ENCODE measurements at places on chromosomes 7 and 10.

GRCh38 chr7:95102662-95103061 lies 195.3 kb downstream of the PPP1R9A start:
- no peak for DNase-seq

GRCh38 chr10:27899058-27899457 lies 99.8 kb downstream of the ODAD2 start:
- no peak for DNase-seq

DNA sequence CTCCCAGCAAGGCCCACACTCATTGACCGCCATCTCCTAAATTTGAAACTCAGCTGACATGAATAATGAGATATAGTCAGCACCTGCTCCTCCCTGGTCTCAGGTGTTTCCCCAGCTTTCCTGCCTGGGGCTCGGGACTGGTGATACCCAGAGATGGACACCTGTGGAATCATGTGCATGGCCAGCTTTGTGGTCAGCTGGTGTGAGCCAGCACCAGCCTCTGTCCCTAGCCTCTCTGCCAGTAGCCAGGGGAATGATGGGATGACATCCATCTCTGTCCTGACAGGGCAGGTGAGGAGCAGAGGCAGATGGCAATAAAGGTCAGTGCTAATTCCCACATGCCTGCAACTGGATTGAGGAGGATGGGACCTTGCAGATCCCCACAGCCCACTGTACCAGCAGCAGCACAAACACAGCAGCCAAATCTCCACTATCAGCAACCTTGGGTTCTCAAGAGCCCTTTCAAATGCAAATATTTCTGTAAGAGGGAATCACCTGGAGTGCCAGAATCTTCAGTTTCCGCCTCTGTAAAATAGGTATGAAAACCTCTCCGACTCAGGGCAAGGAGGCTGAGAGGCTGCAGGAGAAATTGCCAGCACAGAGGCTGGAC lies 329.2 kb upstream of the ZMIZ1 start:
- no peak for DNase-seq

DNA sequence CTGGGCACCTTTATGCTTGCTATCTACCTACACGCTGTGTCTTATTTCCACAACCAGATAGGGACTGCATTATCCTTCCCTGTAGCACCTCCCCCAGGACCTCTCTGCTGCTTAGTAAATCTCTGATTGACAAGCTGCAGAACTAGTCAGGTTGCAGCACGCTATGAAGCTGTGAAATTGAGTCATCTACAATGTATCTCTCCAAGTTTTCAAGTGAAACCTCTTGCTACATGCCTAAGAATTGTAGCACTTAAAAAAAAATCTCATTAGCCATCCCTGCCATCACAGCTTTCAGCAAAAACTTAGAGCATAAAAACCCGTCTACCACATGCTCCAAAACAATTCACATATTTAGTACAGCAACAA lies 69.7 kb upstream of the FGFR2 start:
- no peak for DNase-seq

GRCh38 chr10:3887885-3888476 lies 103.0 kb upstream of the KLF6 start:
- DNase-seq = no peak

GRCh38 chr7:63024446-63024845 lies 974.2 kb upstream of the ZNF722 start:
- DNase-seq = no peak

GRCh38 chr10:63331586-63331985 lies 134.2 kb downstream of the JMJD1C start:
- DNase-seq = no peak

DNA sequence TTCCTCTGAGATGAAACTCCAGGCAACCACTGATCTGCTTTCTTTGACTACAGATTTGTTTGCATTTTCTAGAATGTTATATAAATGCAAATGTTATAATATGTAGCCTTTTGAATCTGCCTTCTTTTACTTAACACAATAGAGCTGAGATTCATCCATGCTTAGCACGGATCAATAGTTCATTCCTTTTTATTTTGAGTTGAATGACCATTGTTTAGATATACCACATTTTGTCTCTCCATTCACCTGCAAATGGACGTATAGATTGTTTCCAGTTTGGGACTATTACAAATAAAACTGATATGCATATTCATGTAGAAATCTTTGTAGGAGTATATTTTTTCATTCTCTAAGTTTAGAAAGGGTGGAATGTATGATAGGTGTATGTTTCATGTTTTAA lies 57.7 kb downstream of the VPS41 start:
- no peak for DNase-seq

- DNase-seq = no peak
These were observed 16.2 kb upstream of the PON1 start for GRCh38 chr7:95340491-95340890.

GRCh38 chr10:86971232-86971991 lies 3.1 kb downstream of the ADIRF start:
- DNase-seq = peak; percentile 28

- DNase-seq = no peak
These were observed at the start of gene SNX10 for GRCh38 chr7:26291699-26292538. Gene SNX10 (plus strand): TSS chr7:26291862. CDS start chr7:26346443, 54,581 bp downstream.

DNA sequence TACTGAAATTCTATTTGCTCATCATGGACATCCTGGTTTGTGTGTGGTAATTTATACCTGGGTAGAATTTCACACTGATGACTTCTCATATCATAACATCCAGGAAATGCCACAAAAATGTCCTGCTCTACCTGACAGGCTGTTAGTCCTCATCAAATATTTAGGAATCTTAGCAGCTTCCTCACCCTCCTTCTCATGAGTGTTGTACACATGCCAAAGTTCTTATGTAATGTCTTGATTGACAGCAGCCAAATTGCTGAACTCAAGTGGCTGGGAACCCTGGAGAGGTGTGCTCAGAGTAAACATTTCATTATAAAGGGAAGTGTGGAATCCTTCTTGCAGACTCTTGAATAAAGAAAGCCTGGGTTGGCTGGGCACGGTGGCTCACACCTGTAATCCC lies 8.9 kb downstream of the EEPD1 start:
- no peak for DNase-seq

- no peak for DNase-seq
These were observed 159.0 kb downstream of the ELFN1 start for GRCh38 chr7:1829111-1829510.

DNA sequence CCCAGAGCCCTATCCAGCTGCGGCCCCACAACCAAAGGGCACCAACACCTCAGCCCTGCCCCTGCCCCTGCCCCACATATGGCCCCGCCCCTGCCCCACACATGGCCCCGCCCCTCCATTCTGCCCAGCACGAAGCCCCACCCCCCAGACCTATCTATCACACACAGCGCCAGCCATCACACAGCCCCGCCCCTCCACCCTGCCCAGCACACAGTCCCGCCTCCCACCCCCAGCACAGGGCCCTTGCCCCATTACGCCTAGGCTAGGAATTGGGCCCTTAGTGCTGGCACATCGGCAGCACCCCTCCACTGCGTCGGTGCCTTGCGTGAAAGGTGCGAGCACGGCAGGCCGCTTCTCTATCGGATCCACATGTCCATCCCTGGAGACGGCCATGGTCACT lies 126.8 kb downstream of the MAD1L1 start:
- DNase-seq = no peak

GRCh38 chr7:25786936-25787335 lies 365.1 kb upstream of the NFE2L3 start:
- no peak for DNase-seq

DNA sequence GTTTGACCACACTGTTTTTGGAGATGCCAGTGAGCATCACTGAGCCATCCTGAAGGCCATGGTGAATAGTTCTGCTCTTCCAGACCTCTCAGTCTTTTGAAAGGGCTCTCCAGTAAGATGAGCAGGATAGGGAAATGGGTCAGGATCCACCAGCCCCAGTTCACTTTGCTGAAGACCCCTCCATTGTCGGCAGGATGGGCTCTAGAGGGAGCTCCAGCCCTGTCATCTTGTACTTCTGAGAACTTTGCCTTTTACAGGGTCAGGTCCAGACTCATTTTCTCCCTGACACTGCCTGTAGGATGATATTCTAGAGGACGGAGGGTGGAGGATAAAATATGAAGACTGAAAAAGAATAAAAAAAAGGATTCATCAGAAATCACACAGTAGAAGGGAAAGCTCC lies 13.1 kb downstream of the LHFPL3 start:
- DNase-seq = peak; percentile 29

- DNase-seq = no peak
These were observed 233.0 kb upstream of the MKLN1 start for GRCh38 chr7:131094685-131095084.

GRCh38 chr10:74892839-74893238 lies 66.4 kb downstream of the KAT6B start:
- no peak for DNase-seq

DNA sequence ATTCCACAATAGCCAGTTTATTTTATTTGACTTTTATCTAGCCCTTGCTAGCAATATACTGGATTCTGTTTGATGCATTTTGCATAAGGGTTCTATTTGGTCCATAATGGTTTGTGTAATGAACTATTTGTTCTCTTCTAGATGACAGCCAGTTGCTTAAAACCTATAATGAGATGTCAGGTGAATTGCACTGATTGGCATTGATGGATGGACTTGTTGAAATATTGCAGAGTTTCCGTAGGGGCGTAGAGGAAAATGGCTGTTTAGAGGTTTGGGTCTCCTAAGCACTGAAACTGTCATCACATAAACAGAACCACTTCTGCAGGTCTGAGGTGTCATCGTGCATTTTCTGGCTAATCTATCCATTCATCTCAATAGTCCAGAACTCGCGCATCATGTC lies 124.9 kb upstream of the HDAC9 start:
- no peak for DNase-seq

DNA sequence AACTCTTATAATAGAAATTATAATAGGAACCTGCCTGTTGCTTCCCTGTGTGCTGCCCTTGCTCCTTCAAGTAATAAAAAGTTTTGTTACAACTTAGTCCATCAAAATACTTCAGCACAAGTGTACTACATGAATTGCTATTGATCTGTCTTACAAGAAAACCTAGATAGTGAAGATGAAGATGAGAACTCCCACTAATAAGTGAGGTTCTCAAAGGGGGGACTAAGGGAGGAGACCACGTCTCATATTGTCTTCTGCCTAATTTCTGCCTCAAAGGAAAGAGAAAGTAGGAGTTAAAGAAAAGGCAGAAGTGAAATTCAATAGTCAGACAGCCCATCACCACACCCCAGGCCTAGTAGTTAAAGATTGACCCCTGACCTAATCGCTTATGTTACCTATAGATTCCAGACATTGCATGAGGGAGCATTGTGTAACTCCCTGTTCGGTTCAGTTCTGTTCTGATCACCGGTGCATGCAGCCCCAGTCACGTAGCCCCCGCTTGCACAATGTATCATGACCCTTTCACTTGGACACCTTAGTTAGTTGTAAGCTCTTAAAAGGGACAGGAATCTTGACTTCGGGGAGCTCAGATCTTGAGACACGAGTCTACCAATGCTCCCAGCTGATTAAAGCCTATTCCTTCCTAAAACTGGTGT lies 18.2 kb upstream of the CHST3 start:
- no peak for DNase-seq

DNA sequence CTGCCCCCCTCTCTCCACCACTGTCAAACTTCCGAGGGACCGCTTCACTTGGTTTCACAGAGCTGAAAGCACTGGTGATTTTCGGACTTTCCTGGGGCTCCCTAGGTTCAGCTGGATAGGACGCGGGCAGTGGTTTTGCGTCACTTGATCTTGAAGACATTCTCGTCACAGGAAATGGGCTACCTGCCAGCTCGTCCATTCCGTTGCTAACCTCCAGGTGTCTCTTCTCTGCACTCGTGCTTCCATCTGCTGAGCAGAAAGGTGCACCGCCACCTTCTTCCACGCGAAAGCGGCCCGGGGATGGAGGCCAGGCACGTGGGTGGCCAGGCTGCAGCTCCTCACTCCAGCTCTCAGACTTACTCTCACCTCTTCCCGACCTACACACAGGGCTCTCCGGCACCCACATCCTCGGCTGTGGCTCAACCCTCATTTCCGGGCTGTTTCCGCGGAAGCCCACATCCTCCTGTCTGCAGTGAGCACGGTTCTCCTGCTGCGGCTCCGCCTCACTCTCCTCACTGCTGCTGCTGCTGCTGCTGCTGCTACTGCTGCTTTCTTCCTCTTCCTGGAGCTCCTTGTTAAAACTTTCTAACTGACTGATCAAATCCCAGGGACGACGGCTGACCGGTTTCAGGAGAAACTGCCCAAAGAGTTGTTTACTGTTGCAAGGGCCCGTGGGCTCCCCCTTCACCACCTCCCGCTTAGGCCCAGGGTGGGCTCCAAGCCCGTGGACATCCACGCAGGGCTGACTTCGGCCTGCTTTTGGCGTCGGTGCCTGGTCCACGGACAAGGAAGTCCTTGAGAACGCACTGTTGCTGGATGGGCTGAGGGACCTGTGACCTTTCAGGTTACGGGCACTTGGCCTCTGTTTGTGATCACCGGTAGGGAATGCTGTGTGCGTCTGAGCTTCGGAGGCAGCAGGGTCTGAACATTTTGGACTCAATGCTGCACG lies 32.1 kb downstream of the JCAD start:
- no peak for DNase-seq

Data from midbrain (tissue), 1 donor.